Activated CD4-positive, alpha-beta T cell treated with anti-CD3 and anti-CD28 coated beads for 1 hour (primary cell): ENCODE measurements at places on chromosomes 4 and X.

GRCh38 chr4:126794363-126794762 is 838.4 kb upstream of the INTU start:
- no peak for DNase-seq

GRCh38 chr4:90769251-90769650 is 642.1 kb downstream of the CCSER1 start:
- no peak for DNase-seq

DNA sequence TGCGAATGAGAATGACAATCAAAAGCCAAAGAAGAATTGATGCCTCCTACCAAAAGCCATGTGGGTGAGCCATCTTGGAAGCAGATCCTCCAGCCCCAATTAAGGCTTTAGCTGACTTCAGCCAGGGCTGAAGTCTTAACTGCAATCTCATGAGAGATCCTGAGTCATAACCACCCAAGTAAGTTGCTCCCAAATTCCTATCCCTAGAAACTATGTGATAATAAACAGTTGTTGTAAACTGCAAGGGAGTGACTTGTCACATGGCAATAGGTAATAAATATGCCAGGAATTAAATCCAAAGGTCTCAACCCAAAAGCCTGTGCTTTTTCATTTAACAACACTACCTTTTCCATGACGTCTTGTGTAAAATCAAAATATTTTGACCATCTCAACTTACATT is 154.2 kb upstream of the TBL1X start:
- DNase-seq = no peak

DNA sequence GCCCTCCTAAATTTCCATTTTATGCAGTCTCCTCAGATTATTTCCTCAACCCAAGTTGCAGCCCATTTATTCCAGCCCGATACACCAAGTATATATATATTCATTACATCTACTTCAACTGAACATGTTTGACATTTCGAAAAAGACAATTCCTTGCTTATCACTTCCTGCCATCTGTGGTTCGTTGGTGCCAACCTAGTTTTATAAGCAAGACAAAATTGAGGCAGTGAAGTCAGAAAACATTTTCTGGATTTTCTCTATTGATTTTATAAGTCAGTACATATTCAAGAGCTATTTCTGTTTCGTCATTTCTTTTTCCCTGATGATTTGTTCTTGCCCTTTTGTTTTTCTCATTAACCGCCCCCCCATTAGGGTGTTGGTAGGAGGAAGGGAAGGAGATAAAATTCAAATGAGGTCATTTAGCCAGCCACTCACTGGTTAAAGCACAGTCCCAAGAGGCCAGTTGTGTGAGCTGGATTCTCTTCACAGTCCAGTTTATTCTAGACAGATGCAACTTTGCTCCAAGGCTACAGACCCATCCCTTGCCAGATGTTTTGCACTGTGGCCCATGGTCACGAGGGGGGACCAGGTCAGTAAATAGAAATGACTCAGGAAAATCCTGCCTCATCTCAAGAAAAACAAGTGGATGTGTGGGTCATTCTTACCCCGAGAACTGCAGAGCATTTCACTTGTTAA is 20.3 kb upstream of the VEGFD start:
- DNase-seq = no peak

GRCh38 chr4:54930226-54930625 is 195.2 kb downstream of the KDR start:
- DNase-seq = no peak
